Vagina (tissue), 2 donors: ENCODE measurements at places on chromosomes 5 and 9.

DNA sequence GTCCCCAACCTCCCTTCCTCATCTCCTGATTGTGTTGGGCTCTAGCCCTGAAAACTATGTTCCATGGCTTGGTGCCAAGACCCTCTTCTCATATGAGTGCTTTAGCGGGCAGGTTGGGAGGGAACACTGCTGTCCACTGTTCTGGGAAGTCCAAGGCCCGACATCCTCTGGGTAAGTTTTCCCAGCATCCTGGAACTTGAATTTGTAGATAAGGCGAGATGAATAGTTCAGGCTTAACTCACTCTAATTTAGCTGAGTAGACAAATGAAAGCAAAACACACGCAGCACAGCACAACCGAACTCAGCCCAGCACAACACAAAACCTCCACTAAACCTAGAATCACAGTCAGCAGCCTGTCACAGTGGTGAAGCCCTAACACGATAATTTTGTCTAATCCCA, 95.3 kb upstream of the SLC28A3 start:
- no peak for DNase-seq

GRCh38 chr9:94933511-94933828, 207.0 kb downstream of the AOPEP start:
- DNase-seq = no peak

- no peak for DNase-seq
Observed at GRCh38 chr9:124794902-124795491, 18.1 kb downstream of the OLFML2A start.

- no peak for DNase-seq
Observed at GRCh38 chr5:15248731-15249130, 251.2 kb upstream of the FBXL7 start.

DNA sequence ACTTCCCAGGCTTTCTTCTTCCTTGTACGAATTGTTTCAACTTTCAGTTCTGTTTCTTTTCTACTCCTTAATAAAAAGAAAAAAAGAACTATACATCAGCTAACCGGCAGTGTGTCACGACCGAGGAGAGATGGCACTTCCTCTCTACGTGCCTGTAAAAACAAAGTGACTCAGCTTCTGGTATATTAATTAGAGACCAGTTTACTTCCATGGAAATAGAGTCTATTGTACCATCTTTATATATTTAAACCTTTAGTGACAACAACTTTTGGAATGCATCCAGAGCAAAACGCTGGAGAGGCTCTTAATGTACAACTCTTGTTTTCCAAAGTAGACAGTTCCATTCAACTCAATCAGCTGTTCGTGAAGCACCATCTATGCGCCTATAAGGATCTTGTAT, 94.5 kb upstream of the LIFR start:
- DNase-seq = peak; percentile 25

GRCh38 chr5:14208071-14209021, 65.2 kb downstream of the TRIO start:
- DNase-seq = no peak

GRCh38 chr5:63959177-63959982, 2.9 kb downstream of the HTR1A start:
- DNase-seq = no peak

GRCh38 chr5:61578858-61579503, 246.9 kb downstream of the ZSWIM6 start:
- no peak for DNase-seq

- no peak for DNase-seq
Observed at GRCh38 chr9:96139592-96140295, 162.2 kb downstream of the HSD17B3 start.

GRCh38 chr5:126464959-126465358, 41.8 kb downstream of the GRAMD2B start:
- no peak for DNase-seq
